Foreskin keratinocyte (primary cell): ENCODE measurements at places on chromosomes 3 and 15. TPM values are rescaled to one million over a fixed set of nuclear protein-coding genes. Genes with fewer than 3 reads are reported as not detected.

CCDC33 gene
- total RNA-seq = not detected in 2 replicates

IGDCC3 gene
- not detected in 2 replicates for total RNA-seq

CHCHD4 gene
- 23.3 and 27.8 TPM in 2 replicates for total RNA-seq

NCKIPSD gene
- 18.6 and 20.9 TPM in 2 replicates for total RNA-seq

MME gene
- 2.6 and 4.7 TPM in 2 replicates for total RNA-seq

ARL6 gene
- 6.6 and 7.9 TPM in 2 replicates for total RNA-seq

EFCC1 gene
- total RNA-seq = not detected in 2 replicates

OR4F15 gene
- total RNA-seq = not detected in 2 replicates

SPTBN5 gene
- total RNA-seq = 0.63 and 1.4 TPM in 2 replicates

TMEM89 gene
- total RNA-seq = 0.25 TPM in 1 of 2 replicates, not detected in the other

STARD5 gene
- 20.6 and 20.8 TPM in 2 replicates for total RNA-seq

P2RY1 gene
- 1.7 and 1.8 TPM in 2 replicates for total RNA-seq

NR1I2 gene
- total RNA-seq = not detected in 2 replicates

PRTG gene
- not detected in 2 replicates for total RNA-seq

PSMA4 gene
- total RNA-seq = 230 and 242 TPM in 2 replicates

DAZL gene
- not detected in 2 replicates for total RNA-seq

DCLK3 gene
- not detected in 2 replicates for total RNA-seq

CHST13 gene
- total RNA-seq = 0.11 TPM in 1 of 2 replicates, not detected in the other

ZNF609 gene
- 20.9 and 22.0 TPM in 2 replicates for total RNA-seq

FETUB gene
- total RNA-seq = 0.07 TPM in 1 of 2 replicates, not detected in the other

CNTN4 gene
- not detected in 2 replicates for total RNA-seq

UQCC5 gene
- total RNA-seq = 13.0 and 19.3 TPM in 2 replicates

HSPBAP1 gene
- total RNA-seq = 5.9 and 7.1 TPM in 2 replicates

CCDC39 gene
- total RNA-seq = not detected in 2 replicates

RAF1 gene
- total RNA-seq = 67.3 and 70.7 TPM in 2 replicates

SLCO2A1 gene
- total RNA-seq = 0.11 and 0.95 TPM in 2 replicates

TGM5 gene
- not detected in 2 replicates for total RNA-seq

PLA2G4F gene
- total RNA-seq = 0.92 and 1.2 TPM in 2 replicates

ACKR2 gene
- 0.20 and 0.21 TPM in 2 replicates for total RNA-seq

GABRA5 gene
- total RNA-seq = not detected in 2 replicates

CHSY1 gene
- total RNA-seq = 31.1 and 33.2 TPM in 2 replicates

AHSG gene
- total RNA-seq = 0.21 TPM in 1 of 2 replicates, not detected in the other

UTS2B gene
- total RNA-seq = 0.11 TPM in 1 of 2 replicates, not detected in the other

TUSC7 gene
- not detected in 2 replicates for total RNA-seq

SLC22A13 gene
- total RNA-seq = 0.17 and 0.21 TPM in 2 replicates

MOBP gene
- not detected in 2 replicates for total RNA-seq

MESP2 gene
- 0.88 and 1.3 TPM in 2 replicates for total RNA-seq

MELTF gene
- 11.3 and 12.9 TPM in 2 replicates for total RNA-seq

GREM1 gene
- 0.04 and 0.10 TPM in 2 replicates for total RNA-seq

HMG20A gene
- 23.8 and 25.3 TPM in 2 replicates for total RNA-seq

GCNT3 gene
- not detected in 2 replicates for total RNA-seq

STRIT1 gene
- not detected in 2 replicates for total RNA-seq

IDH2 gene
- 60.1 and 69.6 TPM in 2 replicates for total RNA-seq

C3orf52 gene
- 8.2 and 9.2 TPM in 2 replicates for total RNA-seq

GP5 gene
- total RNA-seq = not detected in 2 replicates

IL1RAP gene
- total RNA-seq = 33.1 and 44.5 TPM in 2 replicates

TMEM45A gene
- 16.1 and 19.7 TPM in 2 replicates for total RNA-seq

CYP11A1 gene
- not detected in 2 replicates for total RNA-seq

KIF15 gene
- total RNA-seq = 11.7 and 15.0 TPM in 2 replicates

EFHB gene
- 0.24 TPM in 1 of 2 replicates, not detected in the other for total RNA-seq

ASB14 gene
- total RNA-seq = not detected in 2 replicates

RETNLB gene
- not detected in 2 replicates for total RNA-seq

PRR20G gene
- total RNA-seq = not detected in 2 replicates
